ENCODE measurements at places on chromosomes 16 and 17. TPM values are rescaled to one million over a fixed set of nuclear protein-coding genes. Genes with fewer than 3 reads are reported as not detected.

MSLN gene
- not detected for total RNA-seq

METRN gene
- 105 TPM for total RNA-seq

GPR179 gene
- total RNA-seq, result 0.05 TPM

AKTIP gene
- total RNA-seq, result 34.7 TPM

STAC2 gene
- 0.16 TPM for total RNA-seq

CA5A gene
- not detected for total RNA-seq

DHRS7C gene
- total RNA-seq, result not detected

SPIRE2 gene
- total RNA-seq, result 2.4 TPM

NAE1 gene
- total RNA-seq, result 57.6 TPM

TLCD3B gene
- total RNA-seq, result 1.0 TPM

GP1BA gene
- total RNA-seq, result not detected

OTOA gene
- total RNA-seq, result 0.64 TPM

SLC5A2 gene
- not detected for total RNA-seq

HS3ST6 gene
- not detected for total RNA-seq

PITPNM3 gene
- 0.72 TPM for total RNA-seq

WNT3 gene
- total RNA-seq, result 1.9 TPM

NPIPA5 gene
- 4.7 TPM for total RNA-seq

FN3K gene
- total RNA-seq, result 0.42 TPM

IL34 gene
- 20.0 TPM for total RNA-seq

LSM12 gene
- 40.2 TPM for total RNA-seq

TBC1D28 gene
- not detected for total RNA-seq

TRIM16 gene
- 62.9 TPM for total RNA-seq

ITGAD gene
- total RNA-seq, result not detected

DPEP3 gene
- total RNA-seq, result not detected

PLEKHM1 gene
- 16.9 TPM for total RNA-seq

KIF2B gene
- not detected for total RNA-seq

TLCD1 gene
- 11.1 TPM for total RNA-seq

KRT28 gene
- not detected for total RNA-seq

RNF157 gene
- total RNA-seq, result 6.0 TPM
